ENCODE measurements at places on chromosomes 2 and 18.

DNA sequence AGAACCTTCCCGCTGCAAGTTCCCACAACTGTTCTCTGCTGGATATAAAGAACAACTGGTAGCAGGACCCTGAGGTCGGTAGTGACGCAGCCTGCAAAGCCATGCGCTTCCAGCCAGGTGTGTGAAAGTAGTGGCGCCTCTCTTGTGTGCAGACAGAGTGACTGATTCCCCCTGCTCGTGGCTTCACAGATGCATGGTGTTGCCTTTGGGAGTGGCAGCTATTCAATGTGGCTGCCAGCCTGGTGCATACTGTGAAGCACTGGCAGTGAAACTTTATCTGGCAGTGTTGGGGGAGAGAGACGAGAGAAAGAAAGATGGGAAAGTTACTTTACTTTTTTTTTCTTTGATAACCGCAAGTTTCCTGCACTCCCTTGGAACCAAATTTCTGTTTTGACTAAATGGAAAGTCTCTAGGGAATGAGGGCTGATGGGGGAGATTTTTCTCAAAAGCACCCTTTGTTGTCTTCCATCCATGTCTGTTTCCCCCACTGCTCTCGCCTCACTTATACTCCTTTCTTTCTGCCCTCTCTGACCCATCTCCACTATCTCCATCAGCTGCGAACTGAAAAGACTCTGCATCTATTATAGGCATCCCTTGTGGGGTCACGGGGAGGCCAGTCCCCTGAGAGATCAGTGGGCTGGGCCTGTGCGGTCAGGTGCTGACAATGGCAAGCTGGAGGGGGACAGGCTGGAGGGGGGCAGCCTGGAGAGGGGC is 90.0 kb upstream of the TNP1 start:
- DNase-seq = no peak

GRCh38 chr2:206045251-206045650 is 40.7 kb downstream of the INO80D start:
- no peak for DNase-seq

DNA sequence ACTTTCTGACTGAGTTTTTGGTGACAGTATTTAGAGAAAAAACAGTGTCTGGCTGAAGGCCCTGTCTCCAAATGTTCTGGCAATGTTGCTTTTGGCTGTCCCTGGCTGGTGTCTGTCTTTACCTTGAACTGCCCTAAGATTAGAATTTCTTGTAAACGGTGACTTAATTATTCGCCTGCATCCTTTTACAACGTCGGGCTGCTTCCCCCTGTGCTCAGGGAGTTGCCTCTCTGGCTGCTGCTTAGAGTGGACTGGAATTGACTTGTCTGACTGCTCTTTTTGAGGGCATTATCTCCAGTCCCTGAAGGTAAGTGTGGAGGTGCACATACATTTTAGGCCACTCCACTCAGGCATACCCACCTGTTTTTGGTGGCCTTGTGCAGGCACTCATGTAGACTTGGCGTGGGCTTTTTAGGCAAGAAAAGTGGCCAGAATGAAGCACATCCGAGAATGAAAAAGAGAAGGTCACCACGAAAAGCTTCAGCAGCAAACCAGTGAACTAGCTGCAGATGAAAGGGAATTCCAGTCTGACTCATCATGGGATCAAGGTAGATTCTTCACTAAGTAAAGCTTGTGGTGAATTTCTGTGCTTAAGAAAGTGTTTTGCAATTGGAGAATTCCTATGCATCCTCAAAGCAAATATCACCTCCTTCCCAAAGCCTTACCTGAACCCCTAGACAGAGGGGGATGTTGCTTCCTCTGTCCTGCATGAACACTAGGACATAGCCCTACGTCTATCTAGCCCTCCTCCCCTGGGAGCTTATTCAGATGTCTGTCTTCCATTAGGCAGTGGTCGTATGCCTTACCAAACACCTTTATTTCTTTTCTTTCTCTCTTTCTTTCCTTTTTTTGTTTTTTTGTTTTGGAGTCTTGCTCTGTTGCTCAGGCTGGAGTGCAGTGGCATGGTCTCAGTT is 230.3 kb upstream of the TRIB2 start:
- no peak for DNase-seq

DNA sequence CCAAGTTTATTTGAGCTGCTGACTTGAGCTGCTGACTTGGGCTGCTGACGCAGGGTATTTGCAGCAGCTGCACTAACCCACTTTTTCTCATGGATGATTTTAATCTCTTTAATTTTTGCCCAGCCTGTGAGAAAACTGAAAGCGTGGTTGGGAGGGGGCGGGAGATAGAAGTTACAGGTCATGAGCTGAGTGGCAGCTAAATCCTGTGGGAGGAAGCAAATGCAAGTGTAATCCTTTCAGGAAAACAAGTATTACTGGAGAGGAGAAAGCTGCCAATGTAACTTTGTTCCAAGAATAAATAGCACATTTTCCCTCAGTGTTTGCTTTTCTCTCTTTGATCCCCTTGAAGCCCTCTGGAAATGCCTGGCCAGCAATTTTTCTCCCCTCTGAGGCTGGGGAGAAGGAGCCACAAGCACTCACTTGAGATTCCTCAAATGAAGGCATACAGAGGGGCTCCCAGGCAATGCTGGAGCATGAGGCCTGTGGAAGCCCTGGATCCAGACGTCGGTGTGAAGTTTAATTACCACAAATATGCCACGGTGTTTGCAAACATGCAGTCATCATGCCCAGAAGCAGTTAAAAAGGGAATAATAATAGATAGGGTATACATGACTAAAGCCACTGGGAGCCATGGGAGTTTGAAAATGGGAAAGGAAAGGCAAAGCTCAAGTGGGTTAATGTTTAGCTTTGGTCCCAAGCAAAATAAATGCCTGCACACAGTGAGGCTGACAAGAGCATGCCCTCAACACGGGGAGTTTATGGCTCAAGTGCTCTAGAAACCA is 10.4 kb upstream of the EVA1A start:
- DNase-seq = no peak

DNA sequence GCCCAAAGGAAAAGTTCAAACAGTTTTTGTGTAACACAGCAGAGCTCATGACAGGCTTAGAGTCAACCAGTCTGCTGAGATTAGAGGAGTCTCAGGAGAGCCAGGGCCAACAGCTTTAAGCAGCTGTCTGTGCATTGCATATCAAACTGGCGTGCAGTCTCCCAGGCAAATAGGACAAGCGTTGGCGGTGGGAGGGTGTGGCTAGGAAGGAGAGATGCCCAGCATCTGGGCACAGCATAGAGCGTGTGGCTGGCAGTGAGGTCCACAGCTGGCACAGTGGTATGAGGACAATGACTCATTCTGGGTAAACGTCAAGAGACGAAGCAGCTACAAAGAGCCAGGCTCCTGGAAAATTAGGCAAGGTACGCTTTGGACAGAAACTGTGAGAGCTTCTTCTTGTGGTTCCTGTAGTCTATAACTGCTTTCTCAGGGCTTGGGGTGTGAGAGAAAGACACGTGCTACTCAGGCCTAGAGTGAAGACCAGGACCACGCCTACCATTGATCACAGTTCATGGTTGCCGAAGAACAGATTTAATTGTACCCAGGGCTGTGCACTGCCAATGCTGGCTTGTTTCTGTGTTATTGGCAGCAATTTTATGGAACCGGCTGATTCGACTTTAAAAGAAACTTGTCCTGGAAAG is 14.8 kb downstream of the ZAP70 start:
- DNase-seq = no peak

DNA sequence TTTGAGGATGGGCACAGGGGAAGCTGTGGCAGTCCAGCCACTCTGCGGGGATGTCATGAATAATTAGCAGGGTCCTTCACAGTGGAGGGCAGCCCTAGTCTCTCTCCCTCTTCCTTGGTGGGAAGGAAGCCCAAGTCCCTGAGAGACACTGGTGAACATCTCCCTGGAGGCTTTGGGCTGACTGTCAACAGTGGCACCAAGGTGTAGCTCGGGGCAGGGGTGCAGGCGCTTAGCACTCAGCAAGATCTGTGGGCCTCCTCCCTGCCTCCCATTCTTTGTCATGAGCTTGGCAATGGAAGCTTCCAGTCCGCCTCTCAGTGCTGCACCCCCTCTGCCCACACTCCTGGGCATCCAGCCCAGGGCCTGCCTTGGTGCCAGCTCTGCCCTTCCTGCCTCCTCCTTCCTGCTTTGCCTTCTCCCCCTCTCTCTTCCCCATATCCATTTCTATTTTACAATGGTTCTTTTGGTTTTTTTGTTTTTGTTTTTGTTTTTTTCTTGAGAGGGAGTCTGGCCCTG is 59.4 kb downstream of the STEAP3 start:
- DNase-seq = no peak

DNA sequence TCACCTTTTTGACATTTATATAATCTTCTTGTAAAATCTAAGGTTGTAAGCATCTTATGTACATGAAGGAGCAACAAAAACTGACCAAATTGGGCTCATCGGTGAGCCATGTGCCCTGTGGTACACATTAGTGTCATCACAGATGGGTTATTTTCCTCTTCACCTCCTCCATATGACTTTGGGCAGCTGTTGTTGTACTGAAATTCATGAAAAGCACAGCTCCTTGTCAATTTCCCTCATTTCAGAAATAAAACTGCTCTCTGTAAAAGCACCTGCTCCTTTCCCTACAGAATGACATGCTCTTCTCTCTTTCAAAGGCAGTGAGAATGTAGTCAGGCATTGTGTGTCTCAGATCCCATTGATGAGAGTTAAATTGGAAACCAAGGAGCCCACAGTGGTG is 42.0 kb downstream of the DTNA start:
- DNase-seq = no peak

DNA sequence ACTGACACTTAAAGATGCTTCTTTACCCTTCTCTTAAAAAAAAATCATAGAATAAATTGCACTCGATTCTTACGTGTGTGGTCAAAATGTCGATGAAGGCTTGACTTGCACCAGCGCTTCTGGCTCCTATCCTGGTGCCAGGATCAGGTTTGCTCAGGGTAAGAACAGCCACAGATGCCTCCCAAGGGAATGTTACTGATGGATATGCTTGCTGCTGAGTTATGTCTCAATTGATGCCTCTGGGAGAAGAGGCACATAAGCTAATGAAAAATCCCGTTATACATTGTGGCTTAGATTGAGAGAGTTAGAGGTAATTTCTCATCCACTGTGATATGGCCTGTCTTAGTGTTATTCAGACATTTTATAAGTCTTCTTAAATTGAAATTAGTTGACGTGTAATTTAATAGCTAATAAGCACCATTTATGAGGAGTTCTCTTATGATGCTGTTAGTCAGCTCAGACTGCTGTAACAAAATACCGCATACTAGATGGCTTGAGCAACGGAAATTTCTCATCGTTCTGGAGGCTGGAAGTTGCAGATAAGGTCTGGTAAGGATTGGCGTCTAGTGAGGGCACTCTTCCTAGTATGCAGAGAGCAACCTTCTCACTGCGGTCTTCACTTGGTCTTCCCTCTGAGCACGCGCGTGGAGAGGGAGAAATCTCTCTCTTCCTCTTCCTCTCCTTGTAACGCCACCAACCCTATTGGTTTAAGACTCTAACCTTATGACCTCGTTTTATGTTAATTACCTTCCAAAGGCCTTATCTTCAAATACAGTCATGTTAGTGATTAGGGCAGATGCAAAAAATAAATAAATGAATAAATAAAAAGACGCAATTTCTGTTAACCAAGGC is 116.6 kb upstream of the NOSTRIN start:
- no peak for DNase-seq

DNA sequence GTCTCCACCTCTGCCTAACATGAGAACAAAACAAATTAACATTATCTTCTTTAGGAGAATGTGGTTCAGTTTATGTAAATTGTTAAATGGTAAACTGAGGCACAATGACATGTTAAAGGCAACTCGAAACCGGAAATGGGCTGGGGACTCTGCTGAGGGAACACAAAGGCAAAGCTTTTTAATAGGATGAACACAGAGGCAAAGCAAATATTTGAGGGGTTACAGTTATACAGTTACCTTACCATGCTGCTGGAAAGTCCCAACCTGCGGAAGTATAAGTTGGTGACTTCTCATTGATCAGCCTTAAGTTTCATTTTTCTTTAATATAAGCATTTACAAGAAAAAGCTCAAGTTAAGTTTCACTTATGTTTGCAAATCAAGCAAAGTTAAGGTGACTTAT is 195.0 kb downstream of the DLGAP1 start:
- DNase-seq = no peak

DNA sequence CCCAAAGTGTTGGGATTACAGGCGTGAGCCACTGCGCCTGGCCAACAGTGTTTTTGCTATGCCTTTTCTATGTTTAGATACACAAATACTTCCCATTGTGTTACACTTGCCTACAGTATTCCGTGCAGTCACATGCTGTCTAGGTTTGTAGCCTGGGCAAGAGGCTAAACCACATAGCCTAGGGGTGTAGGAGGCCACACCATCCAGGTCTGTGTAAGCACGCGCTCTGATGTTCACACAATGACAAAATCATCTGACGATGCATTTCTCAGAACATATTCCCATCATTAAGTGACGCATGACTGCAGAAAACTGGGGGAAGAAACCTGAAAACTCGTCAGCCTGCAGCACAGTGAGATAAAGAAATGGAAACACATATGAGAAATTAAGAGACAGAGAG is 46.1 kb upstream of the TWIST2 start:
- DNase-seq = no peak

DNA sequence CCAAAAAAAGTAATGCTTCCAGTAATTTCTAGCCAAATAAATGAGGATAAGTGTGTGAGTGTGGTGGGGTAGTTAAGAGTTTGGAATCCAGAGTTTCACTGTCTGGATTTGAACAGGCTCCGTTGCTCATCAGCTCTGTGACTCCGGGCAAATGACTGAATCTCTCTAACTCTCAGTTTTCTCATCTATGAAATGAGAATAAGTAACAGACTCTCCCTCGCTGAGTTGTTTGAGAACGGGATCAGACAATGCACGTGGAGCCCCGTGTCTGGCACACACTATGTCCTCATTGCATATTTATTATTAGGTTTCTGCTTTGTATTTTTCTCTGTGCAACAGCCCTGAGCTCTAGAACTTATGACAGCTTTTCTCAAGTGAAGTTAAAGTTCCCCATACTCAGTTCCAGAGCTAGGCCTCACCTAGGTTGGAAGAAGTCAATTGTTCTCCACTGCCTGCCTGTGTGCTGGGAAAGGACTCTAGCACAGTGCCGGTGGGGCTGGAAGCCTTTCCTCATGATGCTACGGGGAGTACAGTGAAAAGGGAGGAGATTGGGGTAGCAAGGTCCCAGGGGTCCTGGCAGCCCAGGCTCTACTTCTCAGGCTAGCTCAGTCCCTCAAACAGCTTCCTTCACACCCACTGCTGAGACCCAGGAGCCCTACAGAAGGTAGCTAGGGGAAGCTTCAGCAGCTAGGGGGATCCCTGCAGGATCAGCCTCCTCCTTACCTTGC is 1.7 kb upstream of the ICOS start:
- no peak for DNase-seq

DNA sequence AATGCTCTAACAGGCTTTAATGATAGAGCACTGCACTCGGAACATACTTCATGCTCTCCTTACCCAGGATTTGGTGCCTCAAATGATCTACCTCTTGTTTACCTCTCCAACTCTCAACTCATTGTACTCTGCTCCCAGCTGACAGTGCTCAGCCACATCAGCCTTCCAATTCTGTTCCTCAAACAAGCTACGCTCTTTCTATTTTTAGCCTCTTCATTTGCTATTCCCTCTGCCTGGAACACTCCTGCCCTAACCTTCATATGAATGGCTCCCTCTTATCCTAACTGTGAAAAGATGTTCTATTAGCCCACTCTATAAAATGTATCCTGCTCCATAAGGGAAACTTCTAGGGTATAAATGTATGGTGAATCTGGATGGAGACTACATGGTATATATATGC is 42.5 kb downstream of the PIGN start:
- no peak for DNase-seq

Measured in activated naive CD8-positive, alpha-beta T cell treated with anti-CD3 and anti-CD28 coated beads, Interleukin-2, amount 50 U/mL, for 16 hours (primary cell).